Esophagus squamous epithelium (tissue), 5 donors: ENCODE measurements at places on chromosomes 11 and 22.

- DNase-seq: no peak
Observed at GRCh38 chr11:10289765-10290380, 4.1 kb downstream of the SBF2 start.

DNA sequence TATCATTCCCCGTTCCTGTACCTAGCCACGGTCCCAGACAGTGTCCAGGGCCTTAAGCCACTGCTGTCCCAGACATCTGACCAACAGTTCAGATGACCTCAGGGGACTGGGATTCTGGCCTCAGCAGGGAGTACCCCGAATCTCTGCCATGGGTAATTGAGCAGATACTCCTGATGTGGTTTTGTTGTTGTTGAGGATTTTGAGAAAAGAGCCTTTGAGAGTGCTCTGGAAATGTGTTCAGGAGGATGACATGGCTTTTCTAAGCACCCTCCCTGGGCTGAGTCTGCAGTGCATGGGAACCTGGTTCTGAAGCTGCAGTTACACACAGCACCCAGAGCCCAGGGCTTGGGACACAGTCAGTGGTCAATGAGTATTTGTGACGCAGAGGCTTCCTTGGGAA lies 30.4 kb downstream of the ADAMTS15 start:
- DNase-seq: no peak

DNA sequence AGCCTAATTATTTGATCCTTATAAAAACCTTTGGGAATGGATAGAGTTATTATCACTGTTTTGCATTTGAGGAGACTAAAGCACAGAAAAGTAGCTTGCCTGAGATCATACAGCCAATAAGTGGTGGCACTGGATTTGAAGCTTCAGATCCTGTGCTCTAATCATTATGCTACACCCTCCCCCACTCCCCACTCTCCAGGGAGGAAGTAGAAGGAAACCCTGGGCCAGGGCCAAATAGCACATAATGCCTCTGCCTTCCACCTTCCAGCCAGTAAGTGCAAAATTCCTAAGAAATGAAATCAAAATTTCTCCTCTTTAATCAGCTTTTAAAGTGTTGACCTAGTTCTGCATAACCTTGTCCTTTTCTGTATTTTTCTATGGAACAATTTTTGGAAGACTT lies 61.6 kb downstream of the SIK2 start:
- no peak for DNase-seq

DNA sequence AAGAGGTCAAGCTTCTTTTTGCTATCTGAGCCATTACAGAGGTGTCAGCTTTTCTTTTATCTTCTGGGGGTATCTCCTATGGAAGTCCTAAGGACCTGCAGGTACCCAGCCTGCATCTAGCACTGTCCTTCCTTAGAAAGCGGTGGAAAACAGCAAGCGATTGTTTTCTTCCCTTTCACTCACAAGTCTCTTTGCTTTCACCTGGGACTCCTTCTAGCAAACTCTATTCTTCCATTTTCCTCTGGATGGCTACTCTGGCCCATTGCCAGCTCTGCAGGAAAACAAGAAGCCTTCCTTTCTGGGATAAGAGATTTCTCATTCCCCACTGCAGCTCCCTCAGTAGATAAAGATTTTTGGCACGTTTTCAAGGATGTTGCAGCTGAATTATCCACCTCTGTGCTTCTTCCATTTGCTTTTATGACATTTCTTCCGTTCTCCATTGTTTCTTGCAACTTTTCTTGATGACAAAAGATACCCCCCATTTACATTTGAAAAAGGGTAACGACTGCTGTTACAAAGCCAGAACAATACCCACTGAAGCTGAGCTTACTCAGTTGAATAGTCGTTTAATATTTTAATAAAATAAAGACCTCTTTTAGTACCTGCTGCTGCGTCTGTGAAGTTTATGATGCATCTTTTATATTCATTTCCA lies 40.2 kb upstream of the BDNF start:
- DNase-seq: no peak

DNA sequence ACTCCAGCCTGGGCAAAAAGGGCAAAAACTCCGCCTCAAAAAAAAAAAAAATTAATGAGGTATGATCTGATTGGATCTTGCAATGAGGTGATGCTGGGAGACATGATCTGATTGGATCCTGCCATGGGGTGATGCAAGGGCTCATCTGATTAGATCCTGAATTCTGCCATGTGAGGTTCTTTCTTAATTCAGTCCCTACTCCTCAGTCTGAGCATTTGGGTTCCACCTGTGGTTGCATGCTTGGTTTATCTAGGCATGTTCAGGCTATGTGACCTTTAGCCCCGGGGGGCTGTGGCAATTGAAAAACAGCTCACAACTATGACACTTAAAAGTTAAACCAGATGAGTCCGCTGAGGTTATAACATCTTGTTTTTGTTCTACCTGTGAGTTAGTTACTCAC lies 4.8 kb upstream of the TRIM6 start:
- DNase-seq: no peak

DNA sequence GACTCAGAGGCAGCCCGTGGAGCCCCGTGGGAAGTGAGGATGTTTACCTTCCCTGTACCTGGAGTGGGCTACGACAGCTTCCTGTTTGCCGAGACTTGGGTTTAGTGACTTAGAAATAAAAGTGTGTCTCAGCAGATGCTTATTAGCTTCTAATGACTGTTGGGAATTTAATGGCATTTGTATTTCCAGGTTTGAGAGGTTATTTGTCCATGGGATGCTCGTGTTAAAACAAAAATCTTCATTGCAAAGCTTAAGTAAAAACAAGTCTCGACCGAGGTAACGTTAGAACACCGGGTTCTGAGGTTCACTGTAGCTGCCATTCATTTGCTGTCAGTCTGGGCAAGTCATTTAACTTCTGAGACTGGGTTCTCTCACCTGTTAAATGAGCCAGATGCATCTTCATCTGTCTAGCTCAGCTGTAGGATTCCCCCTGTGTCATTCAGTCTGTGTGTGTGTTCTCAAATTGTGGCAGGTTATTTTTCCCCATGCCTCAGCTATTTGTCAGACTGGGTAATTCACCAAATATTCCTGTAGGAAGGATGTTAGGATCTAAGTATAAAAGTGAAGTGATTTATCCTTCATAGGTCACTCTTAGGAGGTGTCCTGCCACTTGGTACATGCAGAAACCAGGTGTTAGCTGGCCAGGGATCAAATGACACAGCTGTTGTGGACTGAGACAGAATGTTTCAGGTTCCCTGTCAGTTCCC lies 791 bp downstream of the EI24 start:
- no peak for DNase-seq
